ENCODE measurements at places on chromosomes 6 and 20.

- DNase-seq, result no peak
Observed at GRCh38 chr6:21949211-21949801, 347.5 kb downstream of the PRL start.

DNA sequence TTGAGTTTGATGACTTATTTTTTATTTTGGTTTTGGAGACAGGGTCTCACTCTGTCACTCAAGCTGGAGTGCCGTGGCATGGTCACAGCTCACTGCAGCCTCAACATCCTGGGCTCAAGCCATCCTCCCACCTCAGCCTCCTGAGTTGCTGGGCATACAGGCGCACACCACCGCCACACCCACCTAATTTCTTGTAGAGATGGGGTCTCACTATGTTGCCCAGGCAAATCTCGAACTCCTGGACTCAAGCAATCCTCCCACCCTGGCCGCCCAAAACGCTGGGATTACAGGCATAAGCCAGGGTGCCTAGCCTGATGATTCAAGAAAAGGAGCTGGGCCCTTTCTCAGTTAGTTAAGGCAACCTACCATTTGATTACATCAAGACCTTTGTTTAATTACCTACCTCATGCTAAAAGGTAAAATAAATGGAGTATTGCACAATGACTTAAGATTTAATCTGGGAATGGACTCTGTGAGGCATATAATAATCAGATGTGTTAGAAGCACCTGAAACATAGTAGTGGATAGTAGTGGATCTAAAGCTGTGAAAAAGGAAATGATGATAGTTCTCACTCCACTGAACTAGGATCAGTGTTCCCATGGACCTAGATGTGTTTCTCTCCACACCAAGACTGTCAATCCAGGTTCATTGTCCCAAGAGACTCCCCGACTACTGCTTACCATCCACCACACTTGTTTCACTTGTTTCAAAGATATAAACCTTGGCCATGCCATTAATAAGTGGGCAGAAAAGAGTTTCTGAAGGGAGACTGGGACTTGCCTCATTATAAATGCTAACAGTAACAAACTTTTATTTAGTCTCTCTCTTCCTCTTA, 2.1 kb downstream of the TNFRSF21 start:
- DNase-seq, result no peak

DNA sequence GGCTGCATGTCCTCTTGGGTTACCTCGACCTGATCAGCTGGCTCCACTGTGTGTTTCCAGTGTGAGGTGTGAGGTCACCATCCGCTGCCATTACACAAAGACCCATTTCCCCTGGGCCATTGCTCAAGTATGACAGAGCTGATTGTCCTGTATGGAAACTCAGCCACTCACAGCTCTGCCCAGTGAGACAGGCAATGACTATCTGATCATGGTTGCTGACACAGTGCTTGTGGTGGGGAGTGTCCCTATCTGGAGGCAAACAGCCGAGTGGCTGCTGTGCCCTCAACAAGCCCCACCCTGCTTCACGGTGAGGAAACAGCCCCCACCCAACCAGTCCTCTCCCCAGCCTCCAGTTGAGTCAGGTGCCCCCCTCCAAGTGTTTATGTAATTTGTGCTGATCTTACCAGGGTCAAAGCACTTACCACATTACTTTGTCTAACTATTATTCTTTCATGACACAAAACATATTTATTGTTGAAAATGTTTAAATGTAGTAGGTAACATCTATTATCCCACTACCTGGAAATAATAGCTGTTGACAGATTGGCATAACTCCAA, 11.7 kb upstream of the MAPK13 start:
- no peak for DNase-seq

- no peak for DNase-seq
Observed at GRCh38 chr6:145809785-145810184, 4.8 kb downstream of the FBXO30 start.

GRCh38 chr6:33217246-33217645, 8.9 kb downstream of the RING1 start:
- DNase-seq, result no peak

GRCh38 chr6:143199291-143199690, 138.6 kb downstream of the AIG1 start:
- no peak for DNase-seq

GRCh38 chr20:52975029-52975732, 3.0 kb downstream of the TSHZ2 start:
- no peak for DNase-seq

GRCh38 chr6:78948785-78949184, 81.4 kb downstream of the IRAK1BP1 start:
- DNase-seq, result no peak

- no peak for DNase-seq
Observed at GRCh38 chr20:5557123-5557522, 193.1 kb upstream of the SHLD1 start.

GRCh38 chr20:43983904-43984361, 69.3 kb downstream of the TOX2 start:
- no peak for DNase-seq

DNA sequence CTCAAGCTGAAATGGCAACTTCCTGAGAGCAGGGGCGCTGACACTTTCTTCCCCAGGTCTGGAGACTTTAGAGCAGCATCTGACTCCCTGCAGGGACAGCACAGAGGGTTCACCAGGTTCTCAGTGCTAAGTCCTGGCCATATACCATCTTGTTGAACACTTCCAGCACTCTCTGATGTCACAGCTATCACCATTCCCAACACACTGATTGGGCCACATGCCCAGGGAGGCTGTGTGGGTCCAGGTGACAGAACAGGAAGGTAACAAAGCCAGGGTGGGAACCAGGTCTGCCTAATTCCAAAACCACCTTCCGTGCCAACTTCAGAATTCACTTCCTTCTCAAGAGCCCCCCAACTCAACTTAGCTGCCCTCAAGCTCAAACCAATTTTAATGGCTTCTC, 4.3 kb downstream of the APCDD1L start:
- no peak for DNase-seq

DNA sequence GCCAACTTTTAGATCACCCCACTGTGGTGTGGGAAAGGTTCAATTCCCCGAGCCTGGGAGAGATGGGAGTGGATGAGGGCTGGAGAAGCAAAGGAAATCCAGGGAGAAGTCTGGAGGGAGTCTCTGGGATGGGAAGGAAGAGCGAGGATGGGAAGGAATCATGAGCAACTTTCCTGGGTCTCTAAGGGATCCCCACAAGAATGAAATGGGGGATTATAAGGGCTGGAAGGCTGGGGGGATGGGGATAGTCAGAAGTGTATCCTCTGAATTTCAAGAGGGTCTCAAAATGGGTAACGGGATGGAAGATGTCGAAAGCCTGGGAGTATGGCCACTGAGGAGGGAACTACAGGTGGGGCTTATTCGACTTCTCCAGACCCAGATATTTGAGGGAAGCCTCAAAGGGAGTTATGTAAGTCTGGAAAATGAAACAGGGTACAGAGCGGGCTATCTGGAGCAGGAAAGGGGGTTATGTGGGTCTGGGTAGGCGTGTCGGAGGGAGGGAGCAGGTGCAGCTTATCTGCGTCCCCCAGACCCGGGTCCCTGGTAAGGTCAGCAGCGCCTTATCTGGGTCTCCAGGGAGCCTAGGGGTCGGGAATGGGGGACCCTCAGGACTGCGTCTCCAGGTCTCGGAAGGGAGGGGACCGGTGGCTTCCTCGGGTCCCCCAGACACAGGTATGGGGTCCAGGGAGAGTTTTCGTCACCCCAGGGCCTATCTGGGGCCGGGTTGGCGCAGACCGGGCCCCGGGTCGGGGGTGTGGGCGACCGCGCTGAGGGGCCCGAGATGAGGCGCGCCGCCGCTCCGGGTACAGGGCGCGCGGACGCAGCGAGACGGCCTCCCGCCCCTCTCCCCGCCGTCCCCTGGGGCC, 550 bp downstream of the PLAGL2 start:
- no peak for DNase-seq

GRCh38 chr6:161830866-161831616, 557.2 kb upstream of the AGPAT4 start:
- DNase-seq, result no peak

DNA sequence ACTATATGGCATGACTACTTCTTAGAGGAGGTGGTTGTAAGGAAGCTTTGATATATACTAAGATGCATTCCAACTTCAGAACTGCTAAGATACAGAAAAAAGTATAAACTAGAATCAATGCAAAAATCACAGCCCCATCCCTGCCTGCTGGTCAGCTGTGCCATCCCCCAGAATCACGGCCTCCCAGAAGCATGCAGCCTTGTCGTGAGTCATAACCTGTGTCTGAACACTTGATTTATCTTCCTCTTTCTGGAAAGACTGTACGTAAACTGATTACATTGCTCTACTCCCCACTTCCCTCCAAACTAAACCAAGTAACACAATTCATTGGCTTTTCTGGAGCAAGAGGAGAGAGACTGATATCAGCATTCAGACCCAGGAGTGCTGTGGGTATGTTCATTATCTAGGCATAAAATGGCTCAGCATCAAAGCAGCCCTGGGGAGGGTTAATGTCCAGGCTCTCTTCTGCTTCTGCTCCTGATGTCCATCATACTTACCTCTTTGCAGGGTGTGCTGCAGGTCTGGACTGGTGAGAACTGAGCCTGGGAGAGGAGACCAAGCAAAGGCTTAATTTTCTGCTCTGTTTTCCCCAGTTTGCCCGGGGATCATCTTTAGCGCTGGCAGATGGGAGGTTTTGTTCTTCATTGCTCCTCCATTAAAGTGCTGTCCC, 18.4 kb downstream of the SCP2D1 start:
- DNase-seq, result no peak

DNA sequence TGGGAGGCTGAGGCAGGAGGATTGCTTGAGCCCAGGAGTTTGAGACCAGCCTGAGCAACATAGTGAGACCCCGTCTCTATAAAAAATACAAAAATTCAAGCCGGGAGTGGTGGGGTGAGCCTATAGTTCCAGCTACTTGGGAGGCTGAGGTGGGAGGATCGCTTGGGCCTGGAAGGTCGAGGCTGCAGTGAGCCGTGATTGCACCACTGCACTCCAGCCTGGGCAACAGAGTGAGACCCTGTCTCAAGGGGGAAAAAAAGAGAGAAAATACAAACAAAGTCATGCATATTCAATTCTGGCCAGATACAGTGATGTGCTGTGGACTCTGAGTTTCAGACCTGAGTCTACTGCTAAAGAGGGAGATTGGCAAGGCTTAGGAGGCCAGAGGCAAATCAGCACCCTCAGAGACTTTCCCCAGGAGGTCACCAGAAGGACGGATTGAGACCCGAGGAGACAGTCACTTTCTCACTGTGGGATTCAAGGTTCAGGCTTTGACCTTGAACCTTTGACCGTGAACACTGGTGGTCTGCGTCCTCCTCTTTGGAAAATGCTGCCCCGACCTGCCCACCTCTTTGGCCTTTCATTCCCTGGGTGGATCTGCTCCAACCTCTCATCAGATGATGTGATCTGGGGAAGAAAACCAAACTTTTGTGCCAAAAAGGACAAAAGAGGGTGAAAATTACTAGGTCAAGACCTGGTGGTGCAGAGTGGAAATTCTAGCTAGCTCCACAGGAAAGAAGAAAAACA, 31.2 kb downstream of the TGM2 start:
- DNase-seq, result no peak

GRCh38 chr6:169803271-169803811, 51.9 kb downstream of the ERMARD start:
- DNase-seq, result no peak

GRCh38 chr6:140623498-140623897, 1249.0 kb upstream of the CITED2 start:
- no peak for DNase-seq

DNA sequence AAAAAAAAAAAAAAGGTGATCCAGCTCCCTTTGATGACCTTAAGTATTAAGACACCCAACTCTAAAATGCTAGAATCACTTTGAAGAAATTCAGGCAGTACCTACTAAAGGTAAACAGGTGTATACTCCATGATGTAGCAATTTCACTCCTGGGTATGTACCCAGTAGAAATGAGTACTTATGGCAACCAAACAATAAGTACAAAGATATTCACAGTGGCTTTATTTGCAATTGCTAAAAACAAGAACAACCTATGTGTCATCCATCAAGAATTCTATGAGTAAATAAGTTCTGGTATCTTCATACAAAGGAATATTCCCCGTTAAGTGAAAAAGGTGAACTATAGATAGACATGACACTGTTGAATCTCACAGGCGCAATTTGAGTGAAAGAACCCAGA, 29.4 kb downstream of the MDGA1 start:
- DNase-seq, result no peak

GRCh38 chr6:84618836-84619235, 145.6 kb downstream of the TBX18 start:
- no peak for DNase-seq

DNA sequence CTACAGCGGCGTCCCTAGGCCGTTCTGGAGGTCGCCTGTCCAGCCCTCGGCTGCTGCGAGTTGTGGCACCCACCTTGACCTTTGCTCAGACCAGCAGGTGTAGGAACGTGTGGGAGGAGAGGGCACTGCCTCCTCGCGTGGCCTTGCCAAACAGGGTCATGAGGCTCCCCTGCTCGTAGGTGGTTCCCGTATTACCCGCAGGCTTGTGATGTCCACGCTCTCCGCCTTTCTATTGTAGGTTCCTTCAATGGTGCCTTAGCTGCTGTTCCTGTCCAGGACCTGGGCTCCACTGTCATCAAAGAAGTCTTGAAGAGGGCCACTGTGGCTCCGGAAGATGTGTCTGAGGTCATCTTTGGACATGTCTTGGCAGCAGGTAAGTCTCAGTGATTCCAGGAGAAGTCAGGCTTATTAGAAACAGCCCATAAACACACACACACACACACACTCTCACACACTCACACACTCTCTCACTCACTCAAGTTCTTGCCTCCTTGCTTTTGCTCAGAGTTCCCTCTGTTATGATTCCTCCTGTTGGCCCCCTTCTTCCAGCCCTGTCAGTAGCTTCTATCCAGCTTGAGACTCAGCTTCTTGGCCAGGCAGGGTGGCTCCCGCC, 942 bp downstream of the ACAT2 start:
- DNase-seq, result peak; percentile 60

DNA sequence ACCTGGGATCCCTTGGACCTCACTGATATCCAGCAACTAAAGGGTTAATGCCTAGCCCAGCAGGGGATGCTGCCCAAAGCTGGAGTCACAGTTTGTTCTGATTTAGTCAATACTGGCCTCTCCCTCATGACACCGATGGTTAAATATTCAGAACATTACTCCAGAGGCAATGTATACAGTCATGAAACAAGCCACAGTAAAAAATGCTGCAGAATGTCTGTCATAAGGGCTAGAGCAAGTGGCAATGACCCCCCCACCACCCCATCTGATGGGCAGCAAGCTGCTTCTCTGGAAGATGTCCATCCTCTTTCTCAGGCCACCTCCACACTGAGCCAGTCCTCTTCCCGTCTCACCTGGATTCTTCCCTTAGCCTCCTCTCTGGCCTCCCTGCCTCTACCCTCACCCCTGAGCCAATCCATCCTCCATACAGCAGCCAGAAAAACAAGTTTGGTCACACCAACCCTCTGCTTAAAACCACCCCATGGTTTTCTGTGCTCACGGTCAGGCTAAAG, 99.0 kb upstream of the KCNG1 start:
- DNase-seq, result no peak

DNA sequence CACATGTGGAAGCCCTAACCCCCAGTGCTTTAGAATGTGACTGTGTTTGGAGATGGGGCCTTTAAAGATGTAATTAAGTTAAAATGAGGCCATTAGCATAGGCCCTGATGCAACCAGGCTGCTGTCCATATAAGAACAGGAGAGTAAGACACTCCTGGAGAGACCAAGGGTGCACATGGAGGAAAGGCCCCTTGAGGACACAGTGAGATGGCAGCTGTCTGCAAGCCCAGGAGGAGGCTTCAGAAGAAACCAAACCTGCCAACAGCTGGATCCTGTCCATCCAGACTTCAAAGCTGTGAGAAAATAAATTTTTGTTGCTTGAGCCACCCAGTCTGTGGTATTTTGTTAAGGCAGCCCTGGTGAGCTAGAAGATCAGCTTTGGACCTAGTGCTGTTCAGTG, 16.8 kb upstream of the SNRPB2 start:
- no peak for DNase-seq

Data from nucleus accumbens (tissue), 56 donors.